Pulmonary artery endothelial cell (primary cell): ENCODE measurements at places on chromosomes 5 and 9. TPM values are rescaled to one million over a fixed set of nuclear protein-coding genes. Genes with fewer than 3 reads are reported as not detected.

The FOXD4L3 gene
- total RNA-seq: 0.07 TPM in 1 of 2 replicates, not detected in the other

The MXD3 gene
- total RNA-seq: 14.0 and 19.8 TPM in 2 replicates

The DMGDH gene
- total RNA-seq: 0.20 and 0.25 TPM in 2 replicates

The SOX30 gene
- total RNA-seq: not detected in 2 replicates

The HAVCR2 gene
- total RNA-seq: 0.07 TPM in 1 of 2 replicates, not detected in the other

The QRFP gene
- not detected in 2 replicates for total RNA-seq

The RMI1 gene
- total RNA-seq: 6.3 and 9.0 TPM in 2 replicates

DNA sequence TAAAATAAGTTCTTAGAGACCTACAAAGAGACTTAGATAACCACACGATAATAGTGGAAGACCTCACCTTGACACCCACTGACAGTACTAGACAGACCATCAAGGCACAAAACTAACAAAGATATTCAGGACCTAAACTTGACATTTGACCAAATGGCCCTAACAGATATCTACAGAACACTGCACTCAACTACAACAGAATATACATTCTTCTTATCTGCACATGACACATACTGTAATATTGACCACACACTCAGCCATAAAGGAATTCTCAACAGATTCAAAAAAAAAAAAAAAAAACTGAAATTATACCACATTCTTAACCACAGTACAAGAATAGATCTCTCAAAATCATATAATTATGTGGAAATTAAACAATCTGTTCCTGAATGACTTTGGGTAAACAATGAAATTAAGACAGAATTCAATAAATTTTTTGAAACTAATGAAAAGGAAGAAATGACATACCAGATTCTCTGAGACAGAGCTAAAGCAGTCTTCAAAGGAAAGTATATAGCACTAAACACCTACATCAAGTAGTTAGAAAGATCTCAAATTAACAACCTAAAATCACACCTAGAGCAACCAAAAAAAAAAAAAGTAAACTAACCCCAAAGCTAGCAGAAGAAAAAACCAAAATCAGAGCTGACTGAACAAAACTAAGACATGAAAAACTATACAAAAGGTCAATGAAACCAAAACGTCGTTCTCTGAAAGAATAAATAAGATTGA lies 362.3 kb upstream of the POU5F2 start:
- no peak for DNase-seq

DNA sequence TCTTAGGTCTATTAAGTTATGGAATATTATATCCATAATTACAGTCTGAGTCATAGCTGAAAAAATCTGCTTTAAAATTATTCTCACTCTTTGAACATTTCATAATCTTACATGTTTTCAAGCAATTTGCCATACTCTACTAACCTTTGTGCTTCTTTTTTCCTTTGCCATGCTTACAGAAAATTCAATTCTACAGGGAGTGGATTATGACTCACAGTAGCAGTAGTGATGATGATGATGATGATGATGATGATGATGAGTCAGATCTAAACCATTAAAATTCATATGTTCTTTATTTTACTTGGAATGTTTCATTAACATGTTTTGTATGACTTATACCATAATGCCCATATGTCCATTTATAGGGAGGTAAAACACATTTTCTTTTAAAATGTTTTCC lies 207.1 kb downstream of the VPS13A start:
- DNase-seq: no peak

DNA sequence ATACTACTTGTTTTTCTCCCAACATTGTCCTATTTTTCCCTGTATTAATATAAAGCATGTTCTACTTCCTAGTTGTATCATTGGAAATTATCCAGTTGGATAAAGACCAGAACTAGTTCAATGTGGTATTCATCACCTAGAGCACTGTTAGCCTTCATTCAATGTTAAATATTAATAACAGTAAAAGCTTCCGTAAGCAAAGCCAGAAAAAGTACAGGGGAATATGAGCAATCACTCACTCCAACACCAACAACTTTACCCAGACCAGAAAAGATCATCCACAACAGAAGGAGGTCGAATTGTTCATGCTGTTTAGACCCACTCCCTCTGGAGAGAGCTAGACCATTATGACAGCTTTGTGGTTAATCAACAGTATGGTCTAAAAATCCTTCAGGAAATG lies 728.4 kb downstream of the MAT2B start:
- DNase-seq: peak; percentile 45

- DNase-seq: no peak
Measured at GRCh38 chr9:70285246-70285645, 26.5 kb downstream of the SMC5 start.

- no peak for DNase-seq
Measured at GRCh38 chr5:154544646-154545045, 66.6 kb upstream of the HAND1 start.

DNA sequence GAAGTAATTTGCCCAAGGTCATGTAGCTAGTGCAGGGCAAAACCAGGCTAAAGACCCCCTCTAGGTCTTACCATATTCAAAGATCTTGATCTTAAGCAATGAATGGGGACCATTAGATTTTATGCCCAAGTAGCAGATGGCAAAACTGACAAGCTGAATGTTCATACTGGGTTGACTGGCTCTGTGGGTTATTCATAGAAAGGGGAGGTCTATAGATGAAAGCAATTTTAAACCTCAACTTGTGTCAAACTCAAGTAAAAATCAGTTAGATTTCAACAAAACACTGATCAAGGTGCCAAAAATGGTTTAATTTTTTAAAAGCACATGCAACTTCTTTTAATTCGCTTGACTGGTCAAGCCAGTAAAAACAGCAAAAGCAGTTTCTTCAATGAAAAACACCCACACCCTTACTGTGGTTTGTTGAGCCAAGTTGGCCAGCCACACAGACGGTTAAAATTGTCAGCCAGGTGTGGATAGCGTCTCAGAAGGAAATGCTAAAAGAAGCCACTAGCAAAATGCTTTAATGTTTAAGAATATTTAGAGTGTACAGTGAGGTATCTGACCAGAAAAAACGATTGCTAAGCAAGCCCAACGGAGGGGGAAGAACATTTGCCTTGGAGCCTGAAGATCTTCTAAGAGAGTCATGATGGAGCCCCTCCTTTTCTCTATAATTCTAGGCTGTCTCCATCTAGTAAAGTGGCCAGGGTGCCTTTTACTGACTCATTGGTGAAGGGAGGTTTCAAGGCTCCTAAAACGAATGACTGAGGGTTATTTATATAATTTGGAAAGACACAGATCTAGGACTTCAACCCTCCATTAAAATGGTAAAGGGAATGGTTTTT lies 539.6 kb upstream of the CLINT1 start:
- no peak for DNase-seq

GRCh38 chr9:114356792-114357191 lies 27.1 kb downstream of the ORM2 start:
- no peak for DNase-seq

DNA sequence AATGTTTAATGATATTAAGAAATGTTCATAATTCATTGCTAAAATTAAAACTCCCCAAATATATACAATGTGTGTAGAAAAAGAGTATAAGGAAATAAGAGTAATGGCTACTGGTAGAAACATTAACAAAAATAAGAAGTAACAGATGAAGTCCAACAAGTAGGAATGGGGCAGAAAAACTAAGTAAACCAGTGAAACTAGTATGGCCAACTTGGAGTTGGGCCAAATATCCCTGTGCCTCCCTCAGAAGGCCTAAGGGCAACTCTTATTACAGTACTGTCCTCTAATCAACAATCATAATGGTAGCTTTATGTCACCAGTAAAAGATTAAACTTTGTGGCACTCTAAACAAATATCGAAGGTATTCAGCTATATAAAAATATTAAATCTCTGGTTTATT lies 93.5 kb downstream of the SSBP2 start:
- no peak for DNase-seq

GRCh38 chr9:108615152-108615551 lies 240.6 kb downstream of the ACTL7B start:
- DNase-seq: no peak

DNA sequence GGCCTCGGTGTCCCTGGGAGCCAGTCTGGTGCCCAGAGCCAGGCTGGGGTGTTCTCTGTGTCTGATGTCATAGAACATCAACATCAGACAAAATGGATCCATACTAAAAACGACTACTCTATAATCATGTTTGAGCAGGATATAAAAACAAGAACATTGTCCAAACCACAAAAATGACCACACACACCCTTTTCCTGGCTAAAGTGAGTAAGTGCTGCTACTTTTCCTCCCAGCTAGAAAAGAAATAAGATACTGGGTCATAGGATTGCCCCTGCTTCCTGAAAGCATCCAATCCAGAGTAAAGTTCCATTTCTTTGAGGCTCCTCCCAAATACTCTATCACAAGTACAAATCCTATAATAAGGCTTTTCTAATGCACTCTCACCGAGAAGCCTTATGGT lies 19.7 kb upstream of the TRAF1 start:
- DNase-seq: no peak

DNA sequence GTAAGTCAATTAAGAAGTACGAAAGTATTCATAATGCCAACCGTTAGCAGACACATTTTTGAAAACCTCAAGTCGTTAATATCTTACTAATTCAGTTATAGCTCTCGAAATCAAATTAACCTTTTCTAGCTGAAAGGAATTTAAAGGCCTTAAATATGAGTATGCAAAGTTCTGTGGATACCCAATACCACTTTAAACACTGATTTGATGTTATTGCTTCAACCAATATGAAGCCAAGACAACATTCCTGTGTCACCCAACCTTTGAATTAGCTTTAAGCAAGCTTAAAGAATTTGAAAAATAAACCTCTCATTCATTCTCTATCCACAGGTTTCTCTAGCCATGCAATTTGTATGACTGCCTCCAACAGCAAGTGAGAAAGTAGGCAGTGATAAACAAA lies 204.5 kb downstream of the MCTP1 start:
- no peak for DNase-seq

- DNase-seq: no peak
Measured at GRCh38 chr9:16434526-16434925, 435.9 kb downstream of the BNC2 start.

GRCh38 chr5:179763215-179763945 lies 30.4 kb upstream of the LTC4S start:
- peak; percentile 52 for DNase-seq

DNA sequence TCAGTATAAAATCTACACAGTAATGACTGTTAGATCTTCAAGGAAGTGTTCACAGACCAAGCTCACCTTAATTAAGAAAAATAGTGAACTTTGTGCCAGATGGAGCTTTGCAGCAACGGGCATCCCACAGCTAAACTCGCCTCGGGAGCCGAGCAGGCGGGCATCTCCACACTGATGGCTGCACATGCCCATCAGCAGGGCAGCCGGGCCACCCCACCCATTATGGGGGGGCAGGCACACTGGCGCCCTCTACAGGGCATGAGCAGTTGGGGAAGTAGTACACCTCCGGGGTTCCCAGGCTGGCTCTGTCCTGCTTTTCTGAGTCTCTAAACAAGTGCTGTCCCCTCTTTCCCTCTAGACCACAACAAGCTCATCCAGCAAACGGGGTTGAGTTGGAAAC lies 21.6 kb downstream of the ANKS6 start:
- DNase-seq: no peak

- no peak for DNase-seq
Measured at GRCh38 chr9:135249711-135250110, 162.2 kb downstream of the OLFM1 start.

DNA sequence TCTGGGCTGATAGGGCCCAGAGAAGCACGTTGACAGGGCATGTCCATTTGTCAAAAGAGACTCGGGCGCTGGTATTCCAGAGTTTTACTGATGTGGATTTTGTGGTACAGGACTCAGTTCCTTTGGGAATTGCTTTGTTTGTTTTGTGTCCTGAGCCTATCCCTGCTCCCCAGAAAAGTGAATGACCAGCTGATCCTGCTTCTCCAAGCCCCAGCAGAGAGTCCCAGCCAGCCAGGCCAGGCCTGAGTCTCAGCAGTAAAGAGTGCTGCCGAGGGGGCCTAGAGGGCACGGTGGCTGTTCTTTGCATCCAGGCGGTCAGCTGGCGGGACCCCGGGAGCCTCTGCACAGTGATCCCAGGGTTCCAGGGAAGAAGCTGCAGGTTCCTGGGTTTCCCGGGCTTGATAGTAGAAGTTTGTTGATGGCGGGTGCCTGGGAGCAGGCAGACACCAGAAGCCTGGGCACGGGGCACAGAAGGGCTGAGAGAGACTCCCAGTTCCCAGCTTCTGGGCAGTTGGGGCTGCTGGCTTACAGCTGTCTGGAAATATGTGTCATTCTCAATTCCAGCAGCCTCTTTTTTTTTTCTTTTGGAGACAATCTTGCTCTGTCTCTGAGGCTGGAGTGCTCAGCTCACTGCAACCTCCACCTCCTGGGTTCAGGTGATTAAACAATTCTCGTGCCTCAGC lies 8.7 kb downstream of the PRDM12 start:
- no peak for DNase-seq

GRCh38 chr5:8997542-8998070 lies 548.3 kb downstream of the SEMA5A start:
- no peak for DNase-seq

- no peak for DNase-seq
Measured at GRCh38 chr5:6659941-6660684, 26.9 kb downstream of the SRD5A1 start.

DNA sequence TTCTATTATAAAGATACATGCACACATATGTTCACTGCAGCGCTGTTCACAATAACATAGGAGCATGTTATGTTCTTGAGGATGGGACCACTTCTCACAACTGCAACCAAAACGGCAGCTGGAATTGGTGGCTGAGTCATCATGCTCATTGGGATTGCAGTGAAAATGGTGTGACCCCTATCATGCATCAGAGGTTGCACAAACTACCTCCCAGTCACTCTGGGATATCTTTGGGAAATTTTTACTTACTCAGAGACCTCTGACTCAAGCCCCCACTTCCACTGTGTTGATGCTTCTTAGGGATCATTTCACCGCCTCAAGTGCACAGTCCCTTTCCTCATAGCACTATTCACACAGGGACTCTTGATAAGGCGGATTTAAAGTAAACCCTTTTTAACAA lies 474.1 kb downstream of the BNC2 start:
- DNase-seq: no peak

GRCh38 chr5:134142052-134142451 lies 27.6 kb downstream of the TCF7 start:
- DNase-seq: no peak

DNA sequence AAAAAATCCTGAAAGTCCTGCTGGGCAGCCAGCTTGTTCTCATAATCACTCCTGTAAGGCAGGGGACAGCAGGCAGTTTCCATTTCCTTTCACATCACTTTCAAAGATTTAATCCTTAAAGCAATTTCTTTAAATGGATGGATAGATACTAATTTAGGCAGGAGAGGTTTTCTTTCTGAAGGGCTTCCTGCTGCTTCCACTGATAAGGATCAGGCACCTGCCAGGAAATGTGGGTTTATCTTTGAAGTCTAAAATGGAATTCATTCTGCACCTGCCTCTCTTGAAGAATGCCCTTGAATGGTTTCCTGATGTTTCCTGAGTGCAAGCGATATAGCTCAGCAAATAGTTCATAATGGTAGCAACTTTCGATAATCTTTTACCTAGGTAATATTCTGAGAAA lies 64.5 kb downstream of the STARD4 start:
- no peak for DNase-seq

- no peak for DNase-seq
Measured at GRCh38 chr5:1412163-1412562, 33.1 kb downstream of the SLC6A3 start.
